MG63 (cell line): ENCODE measurements at places on chromosomes 1 and 21. TPM values are rescaled to one million over a fixed set of nuclear protein-coding genes. Genes with fewer than 3 reads are reported as not detected.

KRTAP10-1 gene
- not detected in 2 replicates for total RNA-seq

AADACL3 gene
- not detected in 2 replicates for total RNA-seq

DLGAP3 gene
- total RNA-seq, result not detected in 2 replicates

AKR7A3 gene
- 0.95 TPM in 1 of 2 replicates, not detected in the other for total RNA-seq

UBIAD1 gene
- total RNA-seq, result 6.3 and 9.0 TPM in 2 replicates

KRTAP10-3 gene
- total RNA-seq, result not detected in 2 replicates

GUCA2A gene
- total RNA-seq, result not detected in 2 replicates

OR2T35 gene
- not detected in 2 replicates for total RNA-seq

OR2T33 gene
- total RNA-seq, result not detected in 2 replicates

IVL gene
- not detected in 2 replicates for total RNA-seq

KRTAP27-1 gene
- total RNA-seq, result not detected in 2 replicates

ABCA4 gene
- total RNA-seq, result 1.7 and 4.8 TPM in 2 replicates

TACSTD2 gene
- not detected in 2 replicates for total RNA-seq

VPS13D gene
- total RNA-seq, result 12.1 and 16.2 TPM in 2 replicates
